ENCODE measurements at places on chromosomes 1 and 21.

- DNase-seq: no peak
These were observed 105.2 kb upstream of the PALMD start for GRCh38 chr1:99540744-99541143.

- DNase-seq: peak; percentile 66
These were observed 369.7 kb downstream of the RRAGC start for GRCh38 chr1:38489844-38490270.

DNA sequence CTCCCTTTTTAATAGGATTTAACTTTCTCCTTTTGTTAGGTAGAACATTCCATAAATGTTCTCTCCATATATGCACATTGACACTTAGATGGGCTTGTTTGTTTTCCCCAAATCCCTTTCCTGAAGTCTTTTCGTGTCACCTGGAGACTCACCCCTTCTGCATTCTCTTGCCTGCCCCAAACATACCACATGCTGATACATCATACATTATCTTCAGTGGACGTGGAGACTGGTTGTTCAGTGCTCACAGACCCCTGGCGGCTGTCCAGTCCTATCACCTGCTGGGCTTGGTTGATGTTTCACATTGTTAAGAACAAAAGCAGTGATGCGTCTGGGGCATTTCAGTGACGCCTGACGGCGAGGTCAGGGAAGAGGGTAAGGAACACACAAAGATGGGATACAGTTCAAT is 22.2 kb downstream of the FMOD start:
- DNase-seq: no peak

DNA sequence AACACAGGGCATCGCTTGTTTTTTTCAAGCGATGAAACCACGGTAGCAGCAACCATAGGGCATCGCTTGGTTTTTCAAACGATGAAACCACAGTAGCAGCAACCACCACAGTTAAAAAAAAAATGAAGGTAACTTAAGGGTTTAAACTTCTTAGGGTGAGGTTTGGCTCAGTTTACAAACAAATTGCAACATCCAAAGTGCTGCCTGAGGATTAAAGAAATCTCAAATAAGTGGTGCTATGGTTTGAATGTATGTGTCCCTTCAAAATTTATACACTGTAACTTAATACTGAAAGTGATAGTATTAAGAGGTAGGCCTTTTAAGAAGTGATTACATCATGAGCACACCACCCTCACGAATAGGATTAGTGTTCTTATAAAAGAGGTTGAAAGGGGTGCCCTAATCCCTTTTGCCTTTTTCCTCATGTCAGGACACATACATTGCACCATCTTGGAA is 6.4 kb upstream of the GBP5 start:
- no peak for DNase-seq

- no peak for DNase-seq
These were observed 19.1 kb upstream of the NRDC start for GRCh38 chr1:51897699-51898031.

- no peak for DNase-seq
These were observed 108.2 kb downstream of the VPS13D start for GRCh38 chr1:12338017-12338416.

DNA sequence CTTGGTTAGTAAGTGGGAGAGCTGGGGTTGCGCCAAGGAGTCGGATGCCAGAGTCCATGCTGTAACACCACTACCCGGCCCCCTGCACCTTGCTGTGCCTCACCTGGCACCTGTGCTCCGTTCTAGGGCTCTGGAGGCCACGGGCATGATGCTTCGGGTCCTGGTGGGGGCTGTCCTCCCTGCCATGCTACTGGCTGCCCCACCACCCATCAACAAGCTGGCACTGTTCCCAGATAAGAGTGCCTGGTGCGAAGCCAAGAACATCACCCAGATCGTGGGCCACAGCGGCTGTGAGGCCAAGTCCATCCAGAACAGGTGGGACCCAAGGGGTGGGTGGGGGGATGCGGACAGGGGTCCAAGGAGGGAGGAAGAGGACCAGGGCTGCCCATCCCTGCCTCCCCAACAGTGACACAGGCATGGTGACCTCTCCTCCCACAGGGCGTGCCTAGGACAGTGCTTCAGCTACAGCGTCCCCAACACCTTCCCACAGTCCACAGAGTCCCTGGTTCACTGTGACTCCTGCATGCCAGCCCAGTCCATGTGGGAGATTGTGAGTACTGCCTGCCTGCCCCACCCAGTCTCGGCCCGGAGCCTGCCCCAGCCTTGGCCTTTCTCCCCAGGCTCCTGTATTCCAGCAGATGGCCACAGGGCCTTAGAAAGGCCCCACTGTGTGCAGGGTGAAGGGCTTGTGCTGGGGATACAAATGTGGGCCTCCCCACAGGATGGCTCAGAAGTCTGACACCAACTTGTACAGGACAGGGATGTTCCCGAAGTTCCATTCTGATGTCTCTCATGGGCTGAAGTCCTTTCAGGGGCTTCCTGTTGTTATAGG is 9.6 kb upstream of the HTR6 start:
- DNase-seq: no peak

- DNase-seq: peak; percentile 88
These were observed 13.2 kb upstream of the CELA3B start for GRCh38 chr1:21963477-21964217.

GRCh38 chr1:3898994-3899753 is 898 bp downstream of the C1orf174 start:
- peak; percentile 80 for DNase-seq

GRCh38 chr1:58670181-58670580 is 29.7 kb downstream of the MYSM1 start:
- DNase-seq: peak; percentile 39

DNA sequence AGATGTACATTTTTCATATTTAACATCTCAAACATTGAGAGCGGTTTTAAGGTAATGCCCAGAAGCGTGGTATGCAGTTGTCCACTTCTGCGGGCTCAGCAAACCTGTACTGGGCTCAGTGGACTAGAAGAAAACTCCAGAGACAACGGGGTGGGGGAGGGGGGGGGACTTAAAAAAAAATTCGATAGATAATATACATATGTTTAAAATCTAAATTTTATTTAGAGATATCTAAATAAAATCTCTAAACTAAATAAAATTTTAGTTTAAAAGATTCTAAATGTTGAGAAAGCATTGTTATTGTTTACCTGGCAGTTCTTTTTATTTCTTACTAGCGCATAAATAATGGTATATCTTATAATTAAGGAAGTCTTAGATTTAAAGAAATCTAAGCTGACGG is 1.1 kb upstream of the IL12RB2 start:
- no peak for DNase-seq

GRCh38 chr1:19186001-19186400 is 24.1 kb downstream of the UBR4 start:
- no peak for DNase-seq

DNA sequence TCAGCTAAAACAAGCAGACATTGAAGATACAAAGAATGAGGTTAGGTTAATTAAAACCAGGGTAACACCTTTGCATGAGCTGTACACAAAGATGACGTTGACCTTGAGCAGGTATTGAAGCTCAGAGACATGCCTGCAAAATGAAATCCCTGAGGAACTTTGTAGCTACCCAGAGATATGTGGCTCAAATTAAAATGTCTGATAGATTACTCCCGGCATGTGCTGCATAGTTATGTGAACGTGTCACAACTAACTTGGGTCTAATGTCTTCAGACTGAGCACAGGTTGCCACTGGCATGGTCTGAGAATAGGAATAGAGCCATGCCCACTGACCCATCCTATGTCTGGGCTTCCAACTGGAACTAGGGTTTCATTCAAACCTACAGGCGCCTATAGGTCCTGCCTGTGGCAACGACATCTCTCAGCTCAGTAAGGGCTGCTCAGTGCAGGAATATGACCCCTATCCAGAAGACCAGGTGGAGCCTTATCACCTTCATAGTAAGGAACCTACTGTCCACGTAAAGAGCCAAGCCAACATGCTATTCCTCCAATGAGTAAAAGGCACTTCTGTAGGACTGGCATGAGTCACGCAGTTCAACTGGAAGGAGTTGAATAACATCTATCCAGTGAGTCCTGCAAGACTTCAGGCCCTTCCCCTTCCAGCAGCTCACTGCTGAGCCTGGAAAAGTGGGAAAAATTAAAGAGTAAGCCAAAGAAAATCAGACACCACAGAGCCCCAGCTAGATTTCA is 60.7 kb downstream of the PRKAB2 start:
- no peak for DNase-seq

- no peak for DNase-seq
These were observed 61.0 kb downstream of the RUNX1 start for GRCh38 chr21:34988139-34988538.

DNA sequence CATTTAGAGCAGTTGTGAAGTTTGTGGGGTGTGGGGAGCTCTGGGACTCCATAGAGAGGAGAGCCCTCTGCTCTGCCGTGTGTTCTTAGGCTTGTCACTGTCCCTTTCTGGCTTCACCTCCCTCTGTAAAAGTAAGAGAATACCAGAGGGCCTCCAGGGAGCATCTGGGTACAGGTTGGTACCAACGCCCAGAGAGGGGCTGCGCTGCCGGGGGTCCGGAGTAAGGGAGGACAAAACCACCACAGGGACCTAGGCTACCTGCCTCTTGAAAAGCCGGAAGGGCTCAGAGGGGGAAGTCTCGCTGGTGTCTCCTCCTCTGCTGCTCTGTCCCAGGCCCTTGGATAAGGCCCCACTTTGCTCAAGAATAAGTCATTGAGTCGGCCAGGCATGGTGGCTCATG is 3.1 kb upstream of the TINAGL1 start:
- DNase-seq: no peak

DNA sequence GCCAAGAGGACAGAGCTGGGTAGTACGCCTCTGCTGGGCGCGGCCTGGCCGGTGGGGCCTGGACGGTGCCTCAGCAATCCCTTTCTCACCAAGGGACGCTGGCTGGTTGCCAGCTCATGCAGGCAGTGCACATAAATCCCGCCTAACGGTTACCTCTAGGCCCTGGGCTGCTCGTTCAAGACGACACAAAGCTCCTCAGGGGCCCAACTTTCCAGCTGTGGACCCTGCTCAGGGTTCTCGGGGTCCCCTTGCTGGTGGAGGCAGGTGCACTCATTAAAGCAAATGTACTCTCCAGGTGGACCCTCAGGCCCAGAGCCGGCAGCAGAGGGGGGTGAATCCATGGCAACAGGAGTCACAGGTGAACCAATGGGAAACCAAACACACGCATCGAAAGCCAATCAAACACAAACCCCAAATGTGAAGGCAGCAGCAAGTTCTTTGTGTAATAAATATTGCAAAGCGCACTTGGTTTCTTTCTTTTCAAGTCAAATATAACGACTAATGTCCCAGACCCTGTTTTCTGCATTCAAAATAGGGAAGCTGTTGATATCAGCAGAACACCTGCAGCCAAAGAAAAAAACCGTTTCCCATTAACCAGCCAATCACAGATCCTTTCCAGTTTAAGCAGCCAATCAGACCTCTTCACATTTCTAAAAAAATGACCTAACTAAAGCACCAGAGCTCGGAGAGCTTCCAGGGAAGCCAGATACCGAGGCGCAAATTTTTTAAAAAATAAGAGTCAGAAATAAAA is 26.1 kb upstream of the CLSTN1 start:
- DNase-seq: peak; percentile 93

- no peak for DNase-seq
These were observed 33.1 kb downstream of the PGBD5 start for GRCh38 chr1:230392920-230393521.

All from hematopoietic multipotent progenitor cell treated with erythropoietin and hydrocortisone succinate and interleukin-3 and kit ligand, for 4 days (in vitro differentiated cells).